Effector memory CD4-positive, alpha-beta T cell (primary cell): ENCODE measurements at places on chromosomes 16 and 17.

DNA sequence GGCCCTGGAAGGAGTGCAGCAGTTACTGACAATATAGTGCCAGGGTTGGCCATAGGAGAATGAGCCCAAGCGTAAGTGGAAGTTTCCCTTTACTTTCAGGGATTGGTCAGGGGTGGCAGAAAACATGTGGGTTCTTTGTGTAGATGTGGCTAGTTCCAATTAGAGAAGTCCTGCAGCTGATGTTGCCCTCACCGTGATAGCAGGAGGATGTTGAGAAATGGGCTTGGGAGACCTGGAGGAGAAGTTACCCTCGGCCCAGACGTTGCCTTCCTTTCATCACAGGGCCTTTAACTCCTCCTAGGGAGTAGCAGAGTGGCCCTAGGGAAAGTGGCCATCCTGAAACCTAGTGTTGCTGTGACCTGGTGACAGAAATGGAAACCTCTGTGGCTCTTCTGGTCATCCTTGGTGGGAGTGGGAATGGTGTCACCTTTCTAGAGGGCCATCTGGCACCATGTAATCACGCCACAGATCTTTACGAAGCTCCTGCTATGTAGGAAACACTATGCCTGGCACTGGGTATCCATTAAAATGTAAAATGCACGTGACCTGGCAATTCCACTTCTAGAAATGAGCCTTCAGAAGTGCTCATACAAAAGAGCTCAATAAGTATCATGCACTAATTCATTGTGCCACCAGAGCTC, 6.7 kb downstream of the TMEM92 start:
- H3K27ac ChIP-seq: no peak overlapping the region
- no peaks in the 10 kb centered on the region for H3K36me3 ChIP-seq
- no peak for DNase-seq
- peaks cover 6% of the 10 kb centered on the region for H3K27me3 ChIP-seq
- no peaks in the 10 kb centered on the region for H3K4me1 ChIP-seq

DNA sequence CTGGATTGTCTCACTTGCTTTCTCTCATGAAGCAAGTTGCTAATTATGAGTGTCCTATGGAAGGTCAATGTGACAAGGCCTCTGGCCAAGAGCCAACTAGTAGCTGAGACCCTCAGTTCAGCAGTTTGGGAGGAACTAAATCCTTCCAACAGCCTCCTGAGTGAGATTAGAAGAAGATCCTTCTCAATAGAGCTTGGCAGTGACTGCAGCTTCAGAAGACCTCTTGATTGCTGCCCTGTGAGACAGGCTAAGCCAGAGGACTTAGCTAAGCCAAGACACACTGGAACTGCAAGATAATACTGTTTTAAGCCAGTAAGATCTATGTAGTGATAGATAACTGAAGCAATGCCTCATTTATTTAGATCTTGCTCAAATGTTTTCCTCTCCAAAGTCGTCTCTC, 34.3 kb downstream of the PCTP start:
- no peak overlapping the region for H3K27ac ChIP-seq
- H3K36me3 ChIP-seq: no peaks in the 10 kb centered on the region
- no peak overlapping the region for H3K4me3 ChIP-seq
- no peaks in the 10 kb centered on the region for H3K27me3 ChIP-seq
- no peak for DNase-seq
- H3K4me1 ChIP-seq: no peaks in the 10 kb centered on the region

DNA sequence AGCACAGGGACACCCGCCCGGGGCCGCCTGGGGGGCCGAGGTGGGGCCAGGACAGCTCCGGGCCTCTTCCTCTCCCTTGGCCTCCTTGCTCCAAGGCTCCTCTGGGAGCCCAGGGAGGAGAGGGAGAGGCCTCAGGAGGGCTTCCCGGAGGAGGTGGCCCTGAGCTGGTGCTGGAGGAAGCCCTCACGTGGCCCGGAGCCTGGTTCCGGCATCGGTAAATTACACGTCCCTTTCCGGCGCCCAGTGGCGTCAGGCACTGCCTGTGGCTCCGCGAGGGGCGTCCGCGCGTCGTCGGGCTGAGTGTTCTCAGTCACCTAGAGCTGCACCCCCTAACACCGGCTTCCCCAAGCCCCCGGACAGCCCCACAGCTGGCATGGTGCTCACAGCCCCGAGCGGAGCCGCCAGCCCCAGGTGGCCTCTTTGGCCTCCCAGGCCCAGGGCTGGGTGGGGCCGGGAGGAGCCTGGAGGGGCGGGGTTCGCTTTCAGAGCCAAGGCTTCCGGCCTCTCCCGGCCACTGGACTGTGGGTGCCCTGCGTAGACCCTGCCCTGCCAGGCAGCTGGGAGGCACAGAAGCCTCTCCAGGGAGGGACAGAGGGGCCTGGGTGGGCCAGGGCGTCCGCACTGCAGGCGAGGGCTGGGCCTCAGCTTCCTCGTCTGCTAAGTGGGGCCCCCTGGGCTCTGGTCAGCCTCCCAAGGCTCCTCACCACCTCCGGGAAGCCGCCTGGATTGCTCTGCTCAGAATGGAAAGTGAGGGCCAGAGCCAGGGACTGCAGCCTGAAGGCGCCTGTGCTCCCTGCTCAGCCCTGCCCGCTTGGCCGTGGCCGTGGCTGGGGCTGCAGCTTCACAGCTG, 27.9 kb upstream of the SSTR5 start:
- no peak overlapping the region for H3K27ac ChIP-seq
- H3K27me3 ChIP-seq: no peaks in the 10 kb centered on the region
- DNase-seq: no peak
- no peak overlapping the region for H3K4me3 ChIP-seq
- no peaks in the 10 kb centered on the region for H3K36me3 ChIP-seq

GRCh38 chr16:78220571-78220970, 121.1 kb downstream of the WWOX start:
- no peak for DNase-seq
- no peak overlapping the region for H3K27ac ChIP-seq
- no peak overlapping the region for H3K4me3 ChIP-seq
- H3K4me1 ChIP-seq: no peaks in the 10 kb centered on the region
- H3K27me3 ChIP-seq: no peaks in the 10 kb centered on the region

- H3K4me3 ChIP-seq: peak overlapping the region; percentile 97
- H3K27me3 ChIP-seq: no peaks in the 10 kb centered on the region
- no peak for DNase-seq
- H3K4me1 ChIP-seq: peaks cover 9% of the 10 kb centered on the region
- peaks cover 24% of the 10 kb centered on the region for H3K36me3 ChIP-seq
- H3K27ac ChIP-seq: peak overlapping the region; percentile 91
Observed at GRCh38 chr16:30649725-30650368, 913 bp upstream of the PRR14 start.

GRCh38 chr17:57551321-57552079, 193.6 kb downstream of the CCDC182 start:
- H3K4me1 ChIP-seq: no peaks in the 10 kb centered on the region
- no peak overlapping the region for H3K27ac ChIP-seq
- H3K4me3 ChIP-seq: no peak overlapping the region

- H3K36me3 ChIP-seq: no peaks in the 10 kb centered on the region
- H3K4me3 ChIP-seq: no peak overlapping the region
- H3K27ac ChIP-seq: no peak overlapping the region
- DNase-seq: no peak
- no peaks in the 10 kb centered on the region for H3K27me3 ChIP-seq
- H3K4me1 ChIP-seq: no peaks in the 10 kb centered on the region
Observed at GRCh38 chr16:64098451-64098850, 1023.4 kb downstream of the CDH11 start.

DNA sequence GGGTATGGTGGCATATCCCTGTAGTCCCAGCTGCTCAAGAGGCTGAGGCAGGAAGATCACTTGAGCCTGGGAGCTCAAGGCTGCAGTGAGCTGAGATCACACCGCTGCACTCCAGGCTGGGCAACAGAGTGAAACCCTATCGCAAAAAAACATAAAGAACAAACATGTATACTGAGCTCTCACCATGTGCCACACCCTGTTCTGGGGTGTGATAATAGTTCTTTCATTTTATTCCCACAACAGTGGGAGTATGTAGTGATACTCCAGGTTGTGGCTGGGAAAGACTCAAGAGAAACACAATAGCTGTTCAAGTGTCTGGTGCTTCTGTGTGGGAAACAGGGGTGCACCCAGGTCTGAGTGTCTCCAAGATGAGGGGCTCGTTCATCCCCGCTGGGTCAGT, 90.7 kb downstream of the SOCS1 start:
- peaks cover 22% of the 10 kb centered on the region for H3K36me3 ChIP-seq
- H3K27me3 ChIP-seq: no peaks in the 10 kb centered on the region
- no peak overlapping the region for H3K27ac ChIP-seq
- DNase-seq: no peak
- H3K4me1 ChIP-seq: no peaks in the 10 kb centered on the region

GRCh38 chr16:554640-555365, 5.4 kb upstream of the PRR35 start:
- peaks cover 13% of the 10 kb centered on the region for H3K27me3 ChIP-seq
- H3K4me3 ChIP-seq: no peak overlapping the region
- DNase-seq: no peak
- peaks cover 17% of the 10 kb centered on the region for H3K36me3 ChIP-seq

- H3K4me1 ChIP-seq: peaks cover 8% of the 10 kb centered on the region
- H3K36me3 ChIP-seq: no peaks in the 10 kb centered on the region
- DNase-seq: no peak
- no peak overlapping the region for H3K4me3 ChIP-seq
- no peak overlapping the region for H3K27ac ChIP-seq
- H3K27me3 ChIP-seq: peaks cover 47% of the 10 kb centered on the region
Observed at GRCh38 chr16:86573215-86573614, 5.1 kb upstream of the FOXL1 start.

DNA sequence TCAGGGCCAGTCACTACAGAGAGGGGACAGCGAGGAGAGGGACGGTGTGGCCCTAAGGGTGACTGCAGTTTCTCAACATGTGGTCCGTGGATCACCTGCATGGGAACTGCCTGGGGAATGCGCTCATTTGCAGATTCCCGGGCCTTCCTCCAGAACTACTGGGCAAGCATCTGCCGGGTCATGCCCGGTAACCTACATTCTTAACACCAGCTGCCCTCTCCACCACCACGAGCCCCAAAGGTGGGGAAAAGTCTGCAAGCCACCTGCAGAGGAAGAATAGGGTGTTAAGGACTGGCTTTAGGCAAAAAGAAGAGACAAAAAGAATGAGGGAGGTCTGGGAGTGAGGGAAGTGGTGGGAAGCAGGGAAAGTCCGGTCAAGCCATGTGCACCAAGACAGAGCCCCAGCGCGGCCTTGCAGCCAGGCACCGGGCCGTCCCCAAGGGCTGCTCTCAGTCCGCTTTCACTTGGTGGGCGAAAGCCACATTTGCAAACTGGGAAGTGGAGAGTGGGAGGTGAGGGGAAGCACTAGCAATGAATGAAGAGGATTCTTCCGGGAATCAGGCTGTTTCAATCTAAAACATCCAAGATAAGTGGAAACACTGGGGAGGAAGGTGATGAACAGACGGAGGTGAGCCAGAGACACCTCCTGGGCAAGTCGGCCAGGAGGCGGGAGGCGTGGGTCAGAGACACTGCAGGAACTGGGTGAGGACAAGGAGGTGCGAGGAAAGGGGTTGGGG, 70.3 kb downstream of the N4BP1 start:
- no peaks in the 10 kb centered on the region for H3K4me1 ChIP-seq
- H3K36me3 ChIP-seq: peaks cover 39% of the 10 kb centered on the region
- H3K27me3 ChIP-seq: no peaks in the 10 kb centered on the region
- no peak overlapping the region for H3K4me3 ChIP-seq
- DNase-seq: no peak

DNA sequence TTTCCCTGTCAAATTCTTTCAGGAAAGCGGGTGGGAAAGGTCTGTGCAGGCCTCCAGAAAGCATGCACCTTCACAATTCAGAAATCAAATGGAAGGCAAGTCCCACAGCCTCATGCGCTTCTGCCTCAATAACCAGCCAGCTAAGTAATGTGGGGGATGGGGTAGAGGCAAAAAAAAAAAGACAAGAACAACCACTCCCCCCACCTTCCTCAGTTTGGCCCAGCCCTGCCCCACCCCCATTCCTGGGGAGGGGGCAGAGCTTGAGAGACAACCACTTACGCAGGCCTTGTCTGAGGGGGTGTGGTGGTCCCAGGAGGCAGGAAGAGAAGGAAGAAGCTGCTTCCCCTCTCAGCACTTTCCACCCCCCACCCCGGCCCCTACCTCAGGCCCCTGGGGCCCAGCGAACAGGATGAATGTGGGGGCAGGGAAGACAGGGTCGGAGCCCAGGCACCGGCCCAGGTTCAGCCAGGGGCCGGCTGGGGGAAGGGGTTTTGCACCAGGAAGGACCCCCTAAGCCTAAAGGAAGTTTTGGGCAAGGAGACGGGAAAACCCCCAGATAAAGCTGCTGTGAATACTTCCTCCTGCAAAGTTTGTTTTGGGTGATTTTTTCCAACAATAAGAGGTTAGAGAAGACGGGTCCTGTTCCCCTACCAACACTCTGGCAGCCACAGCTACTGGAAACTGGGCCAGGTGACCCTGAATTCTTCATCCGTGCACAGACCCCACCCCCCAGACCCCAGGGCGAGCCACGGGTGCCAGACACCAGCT, 1.2 kb downstream of the JUP start:
- H3K4me1 ChIP-seq: peaks cover 18% of the 10 kb centered on the region
- no peaks in the 10 kb centered on the region for H3K36me3 ChIP-seq

GRCh38 chr16:22186517-22186916, 19.6 kb upstream of the EEF2K start:
- H3K27ac ChIP-seq: no peak overlapping the region
- H3K36me3 ChIP-seq: no peaks in the 10 kb centered on the region
- H3K4me3 ChIP-seq: no peak overlapping the region

GRCh38 chr16:1278477-1278876, 22.6 kb downstream of the TPSD1 start:
- H3K36me3 ChIP-seq: no peaks in the 10 kb centered on the region
- H3K4me1 ChIP-seq: no peaks in the 10 kb centered on the region
- peaks cover 11% of the 10 kb centered on the region for H3K27me3 ChIP-seq
- H3K27ac ChIP-seq: no peak overlapping the region

DNA sequence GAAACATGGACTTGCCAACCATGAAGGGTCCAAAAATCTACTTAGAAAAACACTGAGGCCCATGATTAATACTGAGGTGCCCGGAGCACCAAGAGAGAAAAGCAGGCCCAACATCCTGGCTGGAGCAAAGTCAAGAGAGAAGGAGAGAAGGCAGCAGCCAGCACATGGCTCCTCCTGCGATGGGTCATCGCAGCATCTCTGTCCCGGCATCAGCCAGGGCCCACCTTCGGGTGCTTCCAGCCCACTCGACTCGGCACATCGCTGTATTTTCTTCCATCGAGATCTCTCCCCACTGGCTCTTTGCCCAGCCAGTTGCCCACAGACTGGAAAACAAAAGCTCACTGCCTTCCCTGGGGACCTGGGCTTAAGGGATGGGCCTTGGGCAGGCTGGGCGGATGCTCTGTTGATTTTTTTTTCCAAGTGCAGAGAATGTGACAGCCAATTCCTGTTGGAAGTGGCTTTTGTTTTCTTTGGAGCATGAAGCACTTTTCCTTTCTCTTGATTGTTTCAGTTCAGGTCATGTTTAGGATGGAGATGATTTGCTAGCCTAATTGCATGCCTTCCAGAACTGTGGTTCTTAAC, 58.1 kb downstream of the CYB5B start:
- no peaks in the 10 kb centered on the region for H3K27me3 ChIP-seq
- H3K27ac ChIP-seq: no peak overlapping the region
- no peaks in the 10 kb centered on the region for H3K4me1 ChIP-seq
- DNase-seq: no peak
- H3K4me3 ChIP-seq: no peak overlapping the region

DNA sequence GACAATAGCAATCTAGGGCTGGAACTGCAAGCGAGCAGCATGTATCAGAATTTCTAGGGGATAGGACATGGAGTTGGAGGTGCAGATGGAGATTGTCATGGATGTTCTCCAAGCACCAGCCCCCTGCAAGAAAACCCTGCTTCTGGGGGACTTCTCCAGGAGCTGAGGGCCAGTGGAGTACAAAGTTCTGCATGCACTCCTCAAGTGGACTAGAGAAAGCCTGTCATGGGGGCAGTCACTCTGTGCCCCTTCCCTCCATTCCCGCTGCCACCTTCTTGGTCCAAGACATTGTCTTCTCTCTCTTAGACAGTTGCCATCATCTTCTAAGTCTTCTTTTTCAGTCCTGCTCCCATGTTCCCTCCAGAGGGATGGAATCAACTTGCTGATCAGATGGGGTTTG, 87.9 kb downstream of the AIPL1 start:
- H3K27ac ChIP-seq: no peak overlapping the region
- H3K36me3 ChIP-seq: no peaks in the 10 kb centered on the region
- DNase-seq: no peak
- no peak overlapping the region for H3K4me3 ChIP-seq
- no peaks in the 10 kb centered on the region for H3K27me3 ChIP-seq
